Fibroblast of skin of right quadriceps (primary cell): ENCODE measurements at places on chromosomes 1 and 21.

- DNase-seq: no peak
Observed at GRCh38 chr1:30822006-30822405, 64.4 kb upstream of the LAPTM5 start.

DNA sequence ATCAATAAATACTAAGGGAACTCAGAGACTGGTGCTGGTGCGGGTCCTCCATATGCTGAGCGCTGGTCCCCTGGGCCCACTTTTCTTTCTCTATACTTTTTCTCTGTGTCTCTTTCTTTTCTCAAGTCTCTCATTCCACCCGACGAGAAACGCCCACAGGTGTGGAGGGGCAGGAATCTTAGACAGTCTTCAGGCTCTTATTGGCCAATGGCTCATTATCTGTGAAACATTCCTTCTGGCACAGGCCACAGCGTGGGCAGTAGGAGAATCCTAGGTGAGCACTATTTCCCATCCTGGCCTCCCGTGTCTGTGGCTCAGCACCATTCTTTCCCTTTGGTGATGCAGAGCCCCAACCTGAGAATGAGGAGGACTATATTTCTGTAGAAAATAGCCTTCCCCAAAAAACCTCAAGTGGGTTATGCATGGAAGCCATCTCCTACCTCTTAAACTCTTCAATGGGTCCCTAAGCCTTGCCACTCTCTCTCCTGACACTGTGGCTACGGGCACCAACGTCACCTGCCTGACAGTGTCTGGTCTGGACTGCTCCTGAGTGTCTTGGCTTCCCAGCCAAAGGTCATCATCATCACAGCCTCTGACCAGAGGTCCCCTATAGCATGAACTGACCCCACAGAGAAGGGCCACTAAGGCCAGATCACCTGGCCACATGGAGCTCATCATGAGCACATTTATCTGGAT lies 6.2 kb upstream of the SLAMF1 start:
- DNase-seq: no peak

DNA sequence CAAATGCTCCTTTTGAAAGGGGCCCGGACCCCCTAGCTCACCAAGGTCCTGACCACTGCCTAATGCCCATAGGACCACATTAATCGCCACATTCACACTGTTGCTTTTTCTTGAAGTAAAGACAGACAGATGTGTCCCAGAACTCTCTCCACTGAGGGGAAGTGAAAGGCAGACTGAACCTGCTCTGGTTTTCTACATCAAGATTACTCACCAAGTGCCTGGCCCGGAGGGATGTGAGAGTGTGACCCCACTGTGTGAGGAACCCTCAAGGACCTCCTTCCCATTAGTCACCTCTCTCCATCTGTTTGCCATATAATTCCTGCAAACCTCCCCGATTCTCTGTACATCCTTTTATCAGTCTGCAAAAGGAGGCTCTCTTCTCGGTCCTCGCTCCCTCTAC lies 381.5 kb downstream of the OMA1 start:
- DNase-seq: no peak

DNA sequence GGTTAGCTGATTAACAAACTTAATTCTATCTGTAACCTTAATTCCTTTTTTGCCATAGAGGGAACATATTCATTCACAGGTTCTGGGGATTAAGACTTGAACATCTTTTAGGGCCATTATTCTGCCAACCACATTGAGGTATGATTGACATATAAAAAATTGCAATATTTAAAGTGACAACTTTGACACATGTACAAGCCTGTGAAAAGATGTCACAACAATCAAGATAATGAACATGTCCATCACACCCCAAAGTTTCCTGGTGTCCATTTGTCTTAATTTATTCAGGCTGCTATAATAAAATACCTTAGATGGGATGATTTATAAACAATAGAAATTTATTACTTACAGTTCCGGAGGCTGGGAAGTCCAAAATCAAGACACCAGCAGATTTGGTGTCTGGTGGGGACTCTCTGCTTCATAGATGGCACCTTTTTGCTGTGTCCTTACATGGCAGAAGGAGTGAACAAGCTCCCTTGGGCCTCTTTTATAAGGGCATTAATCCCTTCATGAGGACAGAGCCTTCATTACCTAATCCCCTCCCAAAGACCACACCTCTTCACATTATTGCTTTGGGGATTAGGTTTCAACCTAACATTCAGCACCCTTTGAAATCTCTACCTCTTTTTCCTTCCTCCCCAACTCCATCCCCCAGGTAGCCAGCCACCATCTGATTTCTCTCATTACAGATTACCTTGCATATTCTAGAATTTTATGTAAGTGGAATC lies 33.0 kb upstream of the TP53BP2 start:
- DNase-seq: no peak

DNA sequence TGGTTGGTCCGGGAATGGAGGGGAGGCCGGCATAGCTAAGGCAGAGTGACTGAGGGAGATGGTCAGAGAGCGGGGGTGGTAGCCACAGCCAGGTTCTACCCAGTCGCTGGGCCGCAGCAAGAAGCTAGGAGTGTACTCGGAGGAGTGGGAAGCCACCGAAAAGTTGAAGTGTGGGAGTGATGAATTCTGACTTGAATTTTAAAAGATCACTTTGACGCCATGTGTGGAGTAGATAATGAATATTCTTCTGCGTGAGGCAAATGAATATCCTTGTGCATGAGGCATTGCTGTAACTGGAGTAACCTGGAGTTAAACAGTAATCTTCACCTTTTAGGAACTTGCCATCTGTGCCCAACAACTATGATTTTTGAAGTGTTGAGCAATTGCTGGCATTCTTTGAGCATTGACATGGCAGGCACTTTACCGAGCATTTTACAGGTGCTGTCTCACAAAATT lies 6.9 kb downstream of the CTPS1 start:
- DNase-seq: no peak

- DNase-seq: no peak
Observed at GRCh38 chr1:20233866-20234265, 47.5 kb upstream of the PLA2G2C start.

- DNase-seq: peak; percentile 99
Observed at GRCh38 chr1:92934395-92935378, 26.6 kb downstream of the DIPK1A start.

GRCh38 chr1:200929530-200930278 lies 35.0 kb downstream of the INAVA start:
- DNase-seq: no peak

GRCh38 chr1:96581772-96582171 lies 139.8 kb upstream of the PTBP2 start:
- DNase-seq: no peak

DNA sequence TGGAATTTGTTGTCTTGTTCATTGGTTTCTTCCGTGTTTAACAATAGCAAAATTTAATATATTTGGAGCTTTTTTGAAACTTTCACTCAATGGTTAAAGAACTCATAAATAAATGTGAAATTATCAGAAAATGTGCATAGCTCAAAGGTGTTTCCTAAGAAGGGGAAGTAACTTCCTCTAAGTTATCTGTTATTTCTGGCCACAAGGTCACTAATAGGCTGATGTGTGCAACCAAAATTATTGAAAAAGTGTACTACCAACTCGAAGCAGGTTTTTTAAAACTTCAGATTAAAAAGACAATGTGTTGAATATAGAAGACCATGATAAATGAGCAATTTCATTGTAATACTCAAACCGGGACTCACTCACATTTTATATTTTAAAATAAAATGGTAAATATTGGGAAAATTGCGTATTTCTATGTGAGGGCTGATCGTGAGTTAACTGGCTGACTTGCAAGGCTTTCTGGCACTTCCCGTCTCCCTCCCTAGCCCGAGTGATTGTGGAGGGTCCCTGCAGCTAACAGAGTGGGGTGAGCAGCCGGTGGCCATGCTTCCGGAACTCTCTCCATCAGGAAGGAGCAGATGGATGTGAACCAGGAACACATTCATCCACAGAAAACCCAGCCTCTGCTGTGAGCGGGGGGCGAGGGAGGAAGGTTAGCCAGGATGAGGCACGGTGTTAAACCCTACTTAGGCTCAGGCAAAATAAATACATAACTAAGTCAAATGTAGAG lies 96.9 kb downstream of the ERG start:
- DNase-seq: no peak

DNA sequence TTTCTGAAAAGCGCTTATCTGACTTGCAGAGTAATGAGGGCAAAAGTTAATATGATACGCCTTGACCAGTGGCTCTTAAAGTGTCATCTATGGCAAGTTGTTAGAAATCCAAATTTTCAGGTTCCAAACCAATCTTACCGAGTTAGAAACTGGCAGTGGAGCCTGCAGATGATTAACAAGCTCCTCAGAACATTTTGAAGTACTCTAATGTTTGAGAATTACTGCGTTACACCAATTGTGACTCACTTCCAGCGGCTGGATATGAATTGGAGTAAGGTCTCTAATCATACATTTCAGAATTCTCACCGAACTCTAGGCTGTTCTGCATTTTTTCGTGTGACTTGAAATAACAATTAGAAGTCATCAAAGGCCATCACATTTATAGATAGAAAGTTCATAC lies 73.5 kb upstream of the TMPRSS15 start:
- DNase-seq: no peak

DNA sequence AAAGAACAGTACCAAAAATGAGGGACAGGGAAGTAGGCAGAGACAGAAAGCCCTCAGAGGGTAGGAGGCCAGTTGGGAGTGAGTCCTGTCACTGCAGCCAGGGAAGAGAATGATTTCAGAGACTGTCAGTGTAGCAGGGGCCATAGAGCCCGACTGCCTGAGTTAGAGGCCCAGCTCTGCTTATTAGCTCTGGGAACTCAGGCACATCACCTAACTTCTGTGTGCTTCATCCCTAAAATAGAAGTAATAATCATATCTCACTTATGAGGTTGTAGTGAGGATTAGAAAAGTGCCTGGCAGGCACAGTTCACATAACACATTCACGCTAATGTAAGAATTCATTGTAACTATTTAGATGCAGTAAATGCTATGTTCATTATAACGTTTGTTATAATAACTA lies 18.3 kb downstream of the NPL start:
- no peak for DNase-seq

DNA sequence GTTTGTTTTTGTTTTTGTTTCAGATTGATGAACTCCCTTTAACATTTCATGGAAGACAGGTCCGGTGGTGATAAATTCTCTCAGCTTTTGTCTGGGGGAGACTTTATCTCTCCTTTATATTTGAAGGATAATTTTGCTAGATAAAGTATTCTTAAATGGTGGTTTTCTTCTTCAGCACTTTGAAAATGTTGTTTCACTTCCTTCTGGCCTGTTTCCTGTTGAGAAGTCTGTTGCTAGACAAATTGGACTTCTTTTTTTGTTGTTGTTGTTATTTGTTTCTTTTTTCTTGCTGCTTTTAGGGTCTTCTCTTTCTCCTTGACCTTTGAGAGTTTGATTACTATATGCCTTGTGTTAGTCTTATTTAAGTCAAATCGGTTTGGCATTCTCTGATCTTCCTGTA lies 50.8 kb downstream of the CRP start:
- DNase-seq: no peak

GRCh38 chr1:110070671-110071242 lies at the start of gene ALX3:
ALX3 (minus strand) TSS chr1:110070672; CDS start chr1:110070612, 60 bp downstream.
- DNase-seq: no peak

DNA sequence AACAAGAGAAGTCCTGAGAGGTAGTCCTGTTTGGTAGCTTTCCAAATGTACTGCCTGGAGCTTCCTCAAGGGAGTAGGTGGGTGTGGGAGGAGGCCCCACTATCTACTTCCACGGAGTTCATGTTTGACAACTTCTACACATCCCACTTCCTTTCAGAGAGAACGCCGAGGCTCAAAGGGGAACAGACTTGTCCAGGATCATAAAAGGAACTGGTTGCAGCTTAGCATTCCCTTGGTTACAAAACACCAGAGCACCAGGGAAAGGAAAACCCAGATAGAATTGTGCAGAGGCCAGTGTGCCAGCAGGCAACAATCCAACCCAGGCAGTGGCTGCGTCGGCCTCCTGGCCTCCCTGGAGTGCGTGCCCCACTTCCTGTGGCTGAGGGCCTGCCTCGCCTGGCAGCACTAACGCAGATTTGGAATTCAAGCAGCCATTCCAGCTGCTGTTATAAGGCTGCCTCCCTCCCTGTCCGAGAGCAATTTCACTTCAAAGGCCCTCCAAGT lies 4.2 kb upstream of the RAP1GAP start:
- DNase-seq: peak; percentile 77

- no peak for DNase-seq
Observed at GRCh38 chr1:22174446-22175220, 31.7 kb upstream of the WNT4 start.
